ENCODE measurements at places on chromosomes 2 and 18.
A peak's percentile ranks its signal among the peaks of the same experiment; 100 is the strongest.

DNA sequence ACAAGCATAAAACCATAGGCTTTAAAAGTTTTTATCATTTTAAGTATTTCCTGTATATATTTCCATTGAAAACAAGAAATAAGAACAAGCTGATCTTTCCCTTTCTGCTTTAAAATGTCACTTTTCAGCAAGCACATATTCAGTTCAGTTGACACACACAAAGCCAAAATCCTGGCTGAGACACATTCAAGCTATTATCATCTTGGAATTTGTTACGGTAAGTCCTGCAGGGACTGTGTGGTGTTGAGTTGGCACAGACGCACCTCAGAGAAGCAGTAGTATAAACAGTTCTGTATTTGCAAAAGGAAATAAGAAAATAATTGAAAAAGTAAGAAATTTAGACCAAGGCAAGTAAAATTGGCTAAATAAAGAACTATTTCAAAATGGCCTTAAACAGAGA lies 10.4 kb upstream of the DAW1 start:
- DNase-seq = peak; percentile 44

GRCh38 chr2:240983361-240983995 lies 14.9 kb upstream of the SNED1 start:
- DNase-seq = peak; percentile 54

GRCh38 chr2:191333911-191334357 lies 88.7 kb downstream of the MYO1B start:
- DNase-seq = peak; percentile 81

DNA sequence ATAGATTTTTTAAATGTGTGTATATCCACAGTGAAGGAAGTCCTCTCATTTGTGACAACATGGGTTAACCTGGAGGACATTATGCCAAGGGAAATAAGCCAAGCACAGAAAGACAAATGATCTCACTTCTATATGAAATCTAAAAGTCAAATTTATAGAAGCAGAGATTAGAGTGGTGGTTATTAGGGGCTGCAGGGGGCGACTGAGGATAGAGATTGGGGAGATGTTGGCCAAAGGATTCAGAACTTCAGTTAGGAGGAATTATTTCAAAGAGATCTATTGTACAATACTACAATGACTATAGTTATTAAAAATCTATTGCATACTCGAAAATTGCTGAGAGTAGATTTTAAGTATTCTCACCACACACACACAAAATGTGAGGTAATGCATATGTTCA lies 252.4 kb upstream of the SLC39A10 start:
- peak; percentile 31 for DNase-seq
